Stimulated activated CD4-positive, alpha-beta T cell treated with anti-CD3 and anti-CD28 coated beads, TNF-alpha, amount 100 ng/mL, for 1 hour (primary cell): ENCODE measurements at places on chromosomes 16 and 17.

DNA sequence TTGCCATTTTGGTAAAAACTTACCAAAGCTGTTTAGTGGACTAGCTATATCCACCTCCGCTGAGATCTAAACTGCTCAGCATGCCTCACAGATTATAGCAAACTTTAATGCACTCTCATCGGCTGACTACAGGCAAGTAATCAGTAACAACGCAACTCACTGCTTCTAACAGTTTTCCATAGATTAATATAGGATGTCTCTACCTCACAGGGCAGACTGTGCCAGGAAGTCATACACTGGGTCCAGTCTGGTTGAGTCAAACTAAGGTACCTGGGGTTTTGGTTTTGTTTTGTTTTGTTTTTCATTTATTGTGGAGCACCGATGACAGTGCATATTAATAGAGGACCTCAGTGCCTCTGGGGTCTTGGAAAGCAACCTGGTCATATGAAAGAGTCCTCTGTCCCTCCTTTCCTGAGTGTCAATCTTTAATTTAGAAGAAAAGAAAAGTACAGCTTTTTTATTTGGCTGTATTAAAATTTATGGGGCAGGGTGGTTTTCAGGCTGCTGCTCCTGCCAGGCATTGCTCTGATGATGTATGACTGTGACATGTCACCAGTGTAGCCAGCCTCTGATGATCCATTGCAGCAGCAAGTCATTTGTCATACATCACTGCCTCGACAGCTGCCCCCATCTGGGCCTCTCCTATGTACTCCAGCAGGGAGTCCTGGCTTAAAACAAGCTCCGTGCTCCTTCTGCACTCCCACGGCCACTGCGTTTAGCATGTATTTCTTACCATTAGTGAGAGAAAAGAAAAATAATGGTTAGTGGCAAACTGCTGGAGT, 854.1 kb downstream of the KCNJ2 start:
- DNase-seq = no peak

- DNase-seq = no peak
Observed at GRCh38 chr16:30139583-30140481, 16.8 kb upstream of the MAPK3 start.

GRCh38 chr16:19168371-19169081, 486 bp downstream of the SYT17 start:
- DNase-seq = no peak

GRCh38 chr17:76738468-76738850, 540 bp downstream of the MFSD11 start:
- DNase-seq = no peak

GRCh38 chr17:67707442-67707841, 10.3 kb upstream of the NOL11 start:
- no peak for DNase-seq

GRCh38 chr17:17822189-17822588, 14.6 kb downstream of the SREBF1 start:
- DNase-seq = no peak

DNA sequence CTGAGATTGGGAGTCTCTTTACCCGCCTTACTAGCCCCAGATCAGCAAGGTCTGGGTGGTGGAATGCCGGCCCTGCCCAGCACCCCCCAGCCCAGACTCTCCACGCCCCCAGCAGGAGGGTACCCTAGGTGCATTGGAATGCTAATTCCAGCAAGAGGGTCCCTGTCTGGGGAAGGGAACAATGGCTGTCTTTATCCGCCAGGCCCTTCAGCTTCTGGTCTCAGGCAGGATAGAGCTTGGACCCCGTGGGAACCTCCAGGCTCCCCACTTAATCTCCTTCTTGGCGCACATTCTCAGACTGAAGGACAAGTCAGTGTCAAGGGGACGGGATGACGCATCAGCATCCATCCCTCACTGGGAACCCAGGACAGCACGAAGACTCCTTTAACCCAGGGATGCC, 85.1 kb downstream of the LITAF start:
- DNase-seq = no peak

DNA sequence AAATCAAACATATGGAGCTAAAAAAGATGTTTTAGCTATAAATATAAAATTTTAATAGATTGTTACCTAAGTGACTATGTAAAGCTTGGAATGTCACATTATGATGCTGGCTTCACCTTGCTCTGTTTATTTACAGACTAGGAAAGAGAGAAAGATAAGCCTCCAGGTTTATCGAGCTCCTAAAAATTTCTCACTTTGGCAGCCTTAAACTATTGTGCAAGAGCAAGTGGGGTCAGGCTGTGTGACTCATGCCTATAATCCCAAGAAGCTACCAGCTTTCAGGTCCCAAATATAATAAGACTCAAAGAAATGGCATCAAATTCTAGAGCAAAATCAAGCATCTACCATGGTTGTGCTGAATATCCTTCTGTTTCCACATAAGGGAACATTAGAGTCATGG, 34.3 kb upstream of the PRSS54 start:
- no peak for DNase-seq

DNA sequence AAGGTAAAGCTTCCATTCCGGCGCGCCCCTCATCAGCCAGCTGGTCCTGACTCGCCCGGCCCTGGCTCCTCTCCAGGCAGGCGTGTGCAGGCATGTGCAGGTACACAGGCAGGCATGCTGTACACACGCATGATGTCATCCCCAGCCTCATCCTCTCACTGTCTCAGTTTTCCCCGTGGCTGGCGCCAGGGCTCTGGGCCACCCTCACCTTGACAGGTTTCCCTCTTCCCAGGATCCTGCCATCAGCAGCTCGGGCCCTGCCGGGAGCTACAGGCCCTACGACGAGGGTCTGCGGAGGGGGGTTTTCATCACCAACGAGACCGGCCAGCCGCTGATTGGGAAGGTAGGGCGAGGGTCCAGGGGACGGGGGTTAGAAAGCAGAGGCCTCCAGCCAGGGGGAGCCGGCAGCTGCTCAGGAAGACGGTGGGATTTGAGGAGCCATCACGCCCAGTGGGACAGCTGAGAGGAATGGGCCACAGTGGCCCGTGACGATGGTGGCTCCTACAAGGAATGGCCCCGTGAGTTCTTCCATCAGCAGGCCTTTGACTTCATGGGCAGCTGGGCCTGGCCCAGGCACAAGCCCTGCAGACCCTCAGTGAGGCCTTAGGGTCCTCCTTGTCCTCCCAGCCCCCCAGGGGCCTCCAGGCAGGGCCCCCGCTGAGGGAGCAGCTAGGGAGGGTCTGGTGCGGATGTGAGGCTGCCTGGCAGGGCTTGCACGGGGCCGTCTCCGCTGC, 8.5 kb downstream of the GAA start:
- DNase-seq = no peak

GRCh38 chr16:84618581-84619460, 943 bp upstream of the COTL1 start:
- no peak for DNase-seq

DNA sequence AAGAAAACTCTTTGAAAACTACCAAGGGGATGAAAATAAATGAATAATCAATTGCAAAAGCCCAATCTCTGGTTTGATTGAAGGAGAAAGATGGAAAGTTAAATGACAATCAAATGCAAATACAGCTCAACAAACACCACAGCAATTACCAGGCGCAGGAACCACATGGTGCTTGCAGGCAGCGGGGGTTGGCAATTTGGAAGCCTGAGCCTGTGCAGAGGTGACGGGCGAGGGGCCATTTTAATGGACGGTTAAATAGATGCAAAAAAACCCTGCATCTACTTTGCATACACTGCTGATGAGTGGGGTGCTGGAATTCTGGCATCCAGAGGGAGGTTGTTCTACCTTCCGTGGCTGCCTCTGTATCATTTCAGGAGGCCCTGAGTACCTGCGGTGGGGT, 4.8 kb upstream of the SEZ6 start:
- no peak for DNase-seq

DNA sequence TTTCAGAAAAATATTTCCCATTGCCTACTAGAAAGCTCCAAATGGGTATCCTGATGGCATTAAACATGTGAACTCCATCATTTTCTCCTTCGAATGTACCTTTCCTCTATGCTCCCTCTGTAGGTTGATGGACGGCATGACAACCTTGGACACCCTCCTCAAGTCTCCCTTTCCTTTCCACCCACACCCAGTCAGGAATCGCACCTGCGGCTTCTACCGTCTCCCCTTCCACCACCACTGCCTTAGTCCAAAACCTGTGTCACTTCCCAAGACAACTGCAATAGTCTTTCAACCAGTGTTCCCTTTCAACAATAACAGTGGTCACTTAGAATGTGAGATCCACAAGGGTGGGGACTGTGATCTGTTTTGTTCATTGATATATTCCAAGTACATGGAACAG, 233.1 kb upstream of the AXIN2 start:
- no peak for DNase-seq

DNA sequence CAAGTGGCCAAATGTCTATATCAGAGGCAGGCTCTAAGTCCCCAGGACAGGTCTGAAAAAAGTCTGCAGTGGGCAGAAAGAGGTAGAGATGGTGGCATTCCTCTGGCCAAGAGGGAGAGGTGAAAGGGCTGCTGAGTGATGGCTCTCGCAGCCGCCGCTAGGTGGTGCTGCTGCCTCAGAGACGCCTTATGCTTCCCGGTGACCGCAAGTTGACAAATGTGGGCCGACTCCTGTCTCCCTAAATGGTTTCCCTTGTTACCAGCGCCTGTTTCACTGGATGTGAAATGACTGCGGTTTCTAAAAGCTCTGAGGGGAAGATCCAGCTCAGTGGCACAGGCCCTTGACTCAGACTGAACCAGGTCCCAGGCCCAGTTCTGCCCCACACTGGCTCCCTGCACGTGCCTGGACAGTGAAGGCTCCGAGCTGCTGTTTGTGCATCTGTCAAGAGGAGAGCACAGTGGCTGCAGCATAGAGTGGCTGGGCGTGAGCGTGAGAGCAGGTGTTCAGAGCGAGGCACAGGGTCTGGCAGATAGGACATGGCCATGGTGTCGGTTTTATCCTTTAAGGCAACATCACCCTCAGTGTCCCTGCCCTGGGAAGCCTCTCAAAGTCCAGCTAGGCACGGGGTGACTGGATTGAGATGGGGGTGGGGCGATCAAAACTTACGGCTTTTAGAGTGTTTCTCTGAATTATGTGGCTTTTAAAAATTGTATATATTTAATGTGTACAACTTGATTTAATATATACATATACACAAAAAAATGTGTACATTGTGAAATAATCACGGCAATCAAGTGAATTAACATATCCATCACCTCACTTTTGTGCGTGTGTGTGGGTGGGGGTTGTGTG, 19.9 kb downstream of the CLEC16A start:
- peak; percentile 75 for DNase-seq

DNA sequence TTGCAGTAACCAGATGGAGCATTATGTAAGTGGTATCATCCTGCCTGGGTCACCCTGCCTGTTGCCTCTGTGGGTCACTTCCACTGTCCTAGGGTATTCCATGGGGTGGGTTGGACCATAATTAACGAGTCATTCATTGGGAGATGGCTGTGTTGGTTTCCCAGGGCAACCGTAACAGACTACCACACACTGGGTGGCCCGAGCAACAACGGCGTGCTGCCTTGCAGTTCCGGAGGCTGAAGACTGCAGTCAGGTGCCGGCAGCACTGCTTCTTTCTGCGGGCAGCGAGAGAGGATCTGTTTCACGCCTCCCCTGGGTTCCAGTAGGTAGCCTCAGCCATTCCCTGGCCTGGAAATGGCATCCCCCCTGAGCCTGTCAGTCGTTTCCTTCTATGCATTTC, 28.9 kb upstream of the CMIP start:
- DNase-seq = no peak
